GM19239 (cell line): ENCODE measurements at places on chromosomes 1 and 21.

- DNase-seq = no peak
These were observed 36.2 kb upstream of the EPHA8 start for GRCh38 chr1:22527122-22527521.

- DNase-seq = no peak
These were observed 26.4 kb downstream of the RGL1 start for GRCh38 chr1:183831311-183831710.

DNA sequence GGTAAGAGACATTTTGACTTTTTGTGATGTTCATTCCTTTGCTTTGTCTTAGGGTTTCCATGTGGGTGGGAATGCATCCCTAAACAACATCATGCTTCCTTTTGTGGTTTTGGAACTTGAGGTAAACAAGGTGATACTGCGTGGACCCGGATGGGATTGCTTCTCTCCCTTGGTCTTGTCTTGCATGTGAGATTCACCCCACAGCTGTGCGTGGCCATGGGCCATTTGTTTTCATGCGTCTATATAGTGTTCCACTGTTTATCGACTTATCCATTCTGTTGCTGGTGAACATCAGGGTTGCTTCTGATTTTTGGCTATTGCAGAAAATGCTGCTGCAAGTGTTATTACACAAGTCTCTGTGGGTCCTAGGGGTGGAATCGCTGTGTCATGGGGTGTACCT lies 21.1 kb downstream of the CRYAA start:
- DNase-seq = no peak

GRCh38 chr21:16088056-16088455 lies 358.3 kb downstream of the USP25 start:
- DNase-seq = no peak

- DNase-seq = no peak
These were observed 67.2 kb upstream of the ARHGAP29 start for GRCh38 chr1:94304553-94304952.

DNA sequence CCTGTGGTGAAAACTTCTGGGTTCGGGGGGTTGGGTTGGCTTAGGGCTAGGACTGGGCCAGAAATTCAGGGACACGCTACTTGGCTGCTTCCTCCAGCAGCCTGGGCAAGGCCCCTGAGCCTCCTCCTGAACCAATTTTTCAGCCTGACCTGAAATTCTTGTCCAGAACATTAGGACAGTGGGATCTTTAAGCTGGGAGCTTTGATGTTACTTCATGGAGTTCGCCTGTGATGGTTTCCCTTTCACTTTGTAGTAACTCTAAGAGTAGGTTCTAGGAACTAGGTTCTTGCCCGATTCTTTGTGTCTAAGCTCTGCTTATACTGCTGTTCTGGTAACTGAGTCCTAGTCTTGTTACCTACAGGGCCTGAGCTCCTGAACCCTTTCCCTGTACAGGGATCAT lies 75.3 kb downstream of the S1PR1 start:
- DNase-seq = no peak

DNA sequence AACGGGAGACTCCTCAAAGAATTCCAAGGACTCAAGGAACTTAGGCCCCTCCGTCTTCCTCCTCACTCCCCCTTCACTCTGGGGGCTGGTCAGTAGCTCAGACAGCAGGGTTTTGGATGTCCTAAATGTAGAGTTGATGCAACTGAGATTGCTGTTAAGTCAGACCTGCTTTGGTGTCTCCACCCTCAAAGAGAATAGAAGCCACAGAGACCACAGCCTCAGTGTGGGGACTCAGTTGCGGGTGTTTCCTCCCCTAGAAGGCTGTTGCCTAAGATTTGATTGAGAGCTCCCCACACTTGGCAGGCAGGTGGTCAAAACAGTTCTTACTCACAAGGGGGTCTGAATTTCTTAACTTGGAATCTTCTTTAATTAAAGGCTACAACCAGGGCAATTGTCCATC lies 7.6 kb downstream of the MAN1C1 start:
- no peak for DNase-seq

DNA sequence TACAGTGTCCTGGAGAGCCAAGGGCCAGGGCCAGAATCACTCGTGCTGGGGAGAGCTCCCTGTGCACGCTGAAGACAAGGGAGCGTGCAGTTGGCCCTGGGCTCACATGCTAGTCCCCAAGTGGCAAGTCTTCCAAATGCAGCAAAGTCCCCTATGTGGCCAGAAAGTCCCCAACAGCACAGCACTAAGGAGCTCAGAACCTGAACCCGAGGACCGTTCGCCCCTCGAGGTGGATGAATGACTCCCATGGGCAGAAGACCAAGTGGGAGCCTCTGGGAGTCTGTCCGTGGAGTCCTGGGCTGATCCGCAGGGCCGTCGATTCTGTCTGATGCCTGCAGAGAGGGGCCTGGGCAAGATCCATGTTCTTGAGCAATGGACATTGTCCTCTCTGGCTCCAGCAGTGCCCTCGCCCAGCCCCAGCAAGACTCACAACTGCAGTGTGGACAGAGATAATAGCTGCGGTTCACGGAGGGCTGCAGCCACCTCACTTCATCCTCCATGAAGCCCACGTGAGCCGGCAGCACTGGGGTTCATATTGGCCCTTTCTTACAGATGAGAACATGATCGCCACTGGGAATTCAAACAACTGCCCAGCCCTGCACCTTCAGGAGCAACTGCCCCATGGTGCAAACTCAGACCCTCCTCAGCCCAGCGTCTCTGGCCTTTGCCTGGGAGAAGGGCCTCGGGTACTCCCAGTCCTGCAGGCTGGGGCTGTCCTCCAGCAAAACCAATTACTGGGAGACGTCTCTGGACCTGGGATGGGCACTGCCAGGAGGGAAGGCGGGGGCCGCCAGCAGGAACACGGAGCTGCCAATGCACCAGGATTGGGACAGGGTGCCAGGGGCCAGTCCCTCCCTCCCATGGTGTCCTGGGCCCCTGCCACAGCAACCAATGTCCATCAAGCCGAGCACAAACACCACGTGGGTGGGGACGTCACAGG lies 243.7 kb downstream of the NPHP4 start:
- no peak for DNase-seq

DNA sequence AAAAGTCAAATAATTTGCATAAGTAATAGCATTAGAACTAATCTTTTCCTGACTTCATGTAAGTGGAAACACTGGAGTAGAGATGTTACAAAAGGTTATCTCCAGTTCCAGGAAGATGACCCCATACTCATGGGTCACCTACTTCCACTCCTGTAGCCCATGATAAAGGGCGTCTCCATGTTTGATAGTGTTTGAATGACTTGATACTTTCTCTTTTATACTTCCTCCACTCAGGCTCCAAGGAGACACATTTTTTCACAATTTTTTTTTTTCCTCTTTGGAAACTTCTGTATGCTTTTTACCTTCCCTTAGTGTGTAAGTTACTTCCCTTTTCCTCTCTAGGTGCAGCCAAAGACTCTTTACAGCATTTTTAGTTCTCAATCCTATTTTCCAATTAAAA lies 382.1 kb upstream of the B3GALT2 start:
- no peak for DNase-seq

- no peak for DNase-seq
These were observed at the start of gene MLLT11 for GRCh38 chr1:151060007-151060656. TSS of gene MLLT11 (plus strand) at chr1:151060397. CDS start at chr1:151067225, 6,828 bp downstream.

GRCh38 chr1:27889506-27889905 lies 17.2 kb downstream of the THEMIS2 start:
- no peak for DNase-seq

GRCh38 chr1:210254298-210254697 lies 21.7 kb downstream of the SERTAD4 start:
- DNase-seq = no peak

DNA sequence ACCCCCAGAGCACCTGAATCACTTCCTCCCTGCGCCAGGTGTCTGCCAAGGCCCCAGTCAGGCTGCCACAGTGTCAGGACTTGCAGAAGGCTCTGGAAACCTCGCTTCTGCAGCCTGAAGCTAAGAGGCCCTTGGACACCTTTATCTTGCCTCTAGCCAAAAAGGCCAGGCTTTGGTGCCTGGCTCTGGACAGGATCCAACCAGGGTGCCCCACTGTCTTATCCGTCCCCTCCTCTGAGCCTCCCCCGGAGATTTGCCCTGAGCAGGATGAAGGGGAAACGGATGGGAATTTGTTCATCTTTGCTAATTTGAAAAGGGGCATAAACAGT lies 12.8 kb upstream of the CLSTN1 start:
- no peak for DNase-seq

GRCh38 chr1:165240492-165240891 lies 116.0 kb downstream of the LMX1A start:
- DNase-seq = no peak

GRCh38 chr1:1917995-1918900 lies 831 bp downstream of the TMEM52 start:
- no peak for DNase-seq

GRCh38 chr21:35563885-35564451 lies 496.4 kb downstream of the SETD4 start:
- DNase-seq = no peak

- DNase-seq = no peak
These were observed 26.7 kb upstream of the MTMR11 start for GRCh38 chr1:149963358-149963757.

GRCh38 chr21:39651206-39651605 lies 38.5 kb downstream of the B3GALT5 start:
- no peak for DNase-seq

- no peak for DNase-seq
These were observed 102.3 kb upstream of the TIAM1 start for GRCh38 chr21:31446226-31446855.
